ENCODE measurements at places on chromosomes 3 and 15.

DNA sequence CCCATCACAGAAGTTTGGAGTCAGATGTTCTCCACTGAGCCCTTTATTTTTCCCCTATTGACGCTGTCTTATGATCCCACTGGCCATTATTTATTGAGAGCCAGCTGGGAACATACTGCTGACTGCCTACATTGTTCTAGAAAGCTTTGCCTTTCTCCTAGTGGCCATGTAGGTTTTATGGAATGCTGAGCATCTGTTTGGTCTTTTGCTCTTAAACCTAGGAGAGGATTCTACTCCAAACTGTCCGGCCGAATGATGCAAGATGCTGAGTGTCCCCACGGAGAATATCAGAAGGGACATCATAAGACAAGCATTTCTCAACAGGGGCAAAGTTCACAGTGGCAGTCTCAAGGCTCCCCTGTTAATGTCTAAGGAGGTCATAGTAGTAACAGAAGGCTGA lies 171.4 kb downstream of the ARRDC4 start:
- no peak for DNase-seq

- DNase-seq: no peak
These were observed 469.9 kb upstream of the CBLB start for GRCh38 chr3:106338582-106339214.

- DNase-seq: no peak
These were observed 3.1 kb upstream of the ANPEP start for GRCh38 chr15:89817701-89818280.

GRCh38 chr15:68464448-68465090 lies 32.6 kb upstream of the ITGA11 start:
- no peak for DNase-seq

DNA sequence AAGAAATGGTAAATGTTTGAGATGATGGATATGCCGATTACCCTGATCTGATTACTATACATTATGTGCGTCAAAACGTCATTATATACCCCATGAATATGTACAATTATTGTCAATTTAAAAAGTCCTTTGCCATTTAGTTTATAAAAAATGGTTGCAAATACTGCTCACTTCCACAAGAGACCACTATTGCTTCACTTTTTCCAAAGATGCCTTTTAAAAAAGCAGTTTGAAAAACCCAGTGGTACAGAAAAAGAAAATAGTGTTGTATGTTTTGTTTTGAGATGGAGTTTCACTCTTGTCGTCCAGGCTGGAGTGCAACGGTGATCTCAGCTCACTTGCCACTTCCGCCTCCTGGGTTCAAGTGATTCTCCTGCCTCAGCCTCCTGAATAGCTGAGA lies 39.3 kb downstream of the EDEM1 start:
- DNase-seq: peak; percentile 16

- no peak for DNase-seq
These were observed 40.5 kb downstream of the STT3B start for GRCh38 chr3:31573036-31573779.

DNA sequence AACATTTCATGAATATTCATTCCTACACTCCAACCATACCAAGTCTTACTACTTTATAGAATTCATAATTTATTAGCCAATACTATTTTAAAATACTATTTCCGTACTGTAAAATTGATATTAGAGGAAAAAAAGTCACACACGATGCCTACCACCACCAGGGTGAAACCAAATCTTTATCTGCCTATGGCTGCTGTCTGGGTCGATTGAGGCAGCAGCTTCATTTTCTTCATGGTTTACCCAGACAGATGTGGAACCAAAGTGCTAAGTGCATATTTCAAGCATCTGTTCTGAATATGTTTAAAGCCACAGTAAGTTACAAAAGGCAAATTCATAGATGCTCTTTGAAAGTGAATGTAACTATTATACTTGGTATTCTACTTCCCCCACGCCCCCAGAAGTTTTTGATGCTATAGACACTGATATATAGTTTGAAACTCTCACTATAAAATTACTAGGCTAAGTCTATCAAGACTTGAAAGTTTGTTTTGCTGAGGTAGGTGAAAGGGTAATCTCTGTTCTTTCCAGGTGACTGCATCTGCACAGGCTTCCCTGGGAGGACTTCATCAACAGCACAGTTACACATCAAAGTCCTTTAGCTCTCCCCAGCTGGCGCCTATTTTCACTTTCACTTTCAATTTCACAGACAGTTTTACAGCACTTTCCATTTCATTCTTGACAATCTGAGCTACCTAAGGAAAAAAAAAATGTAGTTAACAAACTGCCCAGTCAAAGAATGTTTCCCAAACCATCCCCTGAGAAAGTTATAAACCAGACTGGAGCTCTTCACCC lies 113.9 kb downstream of the POLQ start:
- DNase-seq: no peak

- DNase-seq: no peak
These were observed 18.2 kb upstream of the B4GALT4 start for GRCh38 chr3:119258915-119259314.

DNA sequence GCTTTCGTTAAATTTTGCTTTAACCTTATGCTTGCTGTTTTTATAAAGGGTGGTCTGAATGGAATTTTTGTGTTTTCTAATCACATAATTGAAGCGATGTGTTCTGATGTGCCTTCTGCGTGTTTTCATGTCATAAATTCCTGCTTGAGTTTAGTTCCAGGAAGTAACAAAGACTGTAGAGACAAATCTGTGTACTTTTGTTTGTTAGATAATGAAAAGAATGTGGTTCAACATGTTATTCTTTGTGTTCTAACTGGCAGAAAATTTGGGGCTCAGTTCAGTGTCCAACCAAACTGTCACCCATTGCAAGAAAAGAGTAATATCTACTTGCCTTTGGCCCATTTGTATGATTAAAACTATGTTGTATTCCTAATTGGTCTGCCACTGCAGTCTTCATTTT lies 324.0 kb downstream of the DIPK2A start:
- DNase-seq: no peak

GRCh38 chr3:89227218-89227617 lies 119.8 kb downstream of the EPHA3 start:
- DNase-seq: no peak

DNA sequence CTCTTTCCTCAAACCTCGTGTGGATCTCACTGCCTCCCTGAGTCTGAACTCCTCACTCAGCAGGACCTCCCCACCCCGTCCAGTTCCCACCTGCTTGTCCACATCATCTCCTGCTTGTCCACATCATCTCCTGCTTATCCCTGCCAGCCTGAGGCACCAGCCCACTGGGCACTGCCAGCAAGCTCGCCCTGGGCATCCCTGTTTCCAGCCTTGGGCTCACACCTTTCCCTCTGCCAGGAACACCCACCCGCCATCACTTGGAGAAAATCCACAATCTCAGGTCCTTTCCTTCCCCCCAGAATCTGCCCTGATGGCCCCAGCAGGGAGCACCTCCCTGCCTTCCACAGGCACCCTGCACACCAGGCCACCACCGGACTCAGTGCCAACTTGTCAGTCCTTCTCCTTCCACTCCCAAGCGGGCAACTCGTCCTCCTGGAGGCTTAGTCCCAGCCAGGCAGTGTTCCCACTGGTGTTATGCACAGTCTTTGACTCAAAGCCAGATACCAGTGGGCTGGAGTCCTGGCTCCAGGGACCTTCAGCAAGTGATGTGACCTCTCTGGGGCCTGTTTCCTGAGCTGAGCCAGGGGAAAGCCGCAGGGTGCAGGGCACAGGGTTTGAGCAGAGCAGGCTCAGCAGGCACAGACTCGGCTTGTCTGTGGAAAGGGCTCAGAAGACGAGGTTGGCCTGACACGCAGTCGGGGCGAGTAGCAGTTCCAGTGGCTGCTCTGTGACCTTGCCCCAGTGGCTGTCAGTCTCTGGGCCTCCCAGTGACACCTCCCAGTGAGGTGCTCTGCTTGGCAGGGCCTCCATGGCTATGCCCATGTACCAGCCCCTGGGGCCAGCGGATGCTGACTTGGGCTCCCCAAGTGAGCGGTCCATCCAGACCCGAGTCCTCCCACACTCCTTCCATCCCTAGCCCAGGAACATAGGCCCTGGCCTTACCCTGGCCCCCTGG lies 9.5 kb upstream of the MESP2 start:
- no peak for DNase-seq

DNA sequence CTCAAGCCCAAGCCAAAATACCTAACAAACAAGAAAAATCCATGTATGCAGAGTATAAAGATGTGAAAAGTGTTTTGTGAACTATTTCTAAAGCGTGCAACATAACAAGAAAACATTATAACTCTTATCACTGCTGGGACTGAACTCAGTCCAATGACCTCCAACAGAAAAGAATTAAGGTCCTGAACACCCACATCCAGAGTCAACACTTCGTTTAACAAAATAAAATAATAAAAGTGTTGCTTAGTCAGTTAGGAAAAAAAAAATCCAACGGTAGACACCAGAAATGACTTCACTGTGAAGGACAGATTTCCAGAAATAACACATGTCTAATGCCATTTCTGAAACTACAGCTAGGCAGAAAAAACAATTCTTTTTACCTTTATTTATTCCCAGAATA lies 28.0 kb downstream of the MB21D2 start:
- no peak for DNase-seq

- DNase-seq: no peak
These were observed 132.9 kb downstream of the TPRG1 start for GRCh38 chr3:189304465-189305351.

- no peak for DNase-seq
These were observed 26.5 kb downstream of the IGSF10 start for GRCh38 chr3:151434151-151434890.

- DNase-seq: no peak
These were observed 41.6 kb downstream of the TM2D3 start for GRCh38 chr15:101610611-101611000.

- no peak for DNase-seq
These were observed 54.2 kb downstream of the SYN2 start for GRCh38 chr3:12058408-12058807.

GRCh38 chr3:184448321-184449160 lies 68.7 kb downstream of the CHRD start:
- no peak for DNase-seq

- DNase-seq: no peak
These were observed 70.5 kb downstream of the PBRM1 start for GRCh38 chr3:52615166-52615565.

GRCh38 chr3:51581524-51581923 lies 43.0 kb downstream of the RAD54L2 start:
- DNase-seq: peak; percentile 1

GRCh38 chr3:156859578-156859977 lies 33.4 kb downstream of the LEKR1 start:
- no peak for DNase-seq

DNA sequence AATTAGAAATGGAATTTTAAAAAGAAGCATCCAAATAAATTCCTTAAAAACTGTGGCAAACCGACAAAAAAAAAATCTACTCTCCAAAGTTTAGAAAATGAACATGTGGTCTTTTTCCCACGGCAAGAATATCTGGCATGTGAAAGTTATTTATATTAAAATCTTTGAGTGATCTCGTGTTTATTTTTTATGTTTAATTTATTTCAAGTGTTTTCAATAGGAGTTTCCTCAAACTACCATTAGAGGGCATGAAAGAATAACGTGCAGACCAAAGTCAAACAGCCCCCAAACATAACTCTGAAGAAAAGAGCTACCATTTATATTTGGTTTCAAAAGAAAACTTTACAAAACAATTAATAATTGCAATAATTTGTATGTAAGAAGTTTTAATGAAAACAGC lies 286.4 kb downstream of the ZIC4 start:
- no peak for DNase-seq

DNA sequence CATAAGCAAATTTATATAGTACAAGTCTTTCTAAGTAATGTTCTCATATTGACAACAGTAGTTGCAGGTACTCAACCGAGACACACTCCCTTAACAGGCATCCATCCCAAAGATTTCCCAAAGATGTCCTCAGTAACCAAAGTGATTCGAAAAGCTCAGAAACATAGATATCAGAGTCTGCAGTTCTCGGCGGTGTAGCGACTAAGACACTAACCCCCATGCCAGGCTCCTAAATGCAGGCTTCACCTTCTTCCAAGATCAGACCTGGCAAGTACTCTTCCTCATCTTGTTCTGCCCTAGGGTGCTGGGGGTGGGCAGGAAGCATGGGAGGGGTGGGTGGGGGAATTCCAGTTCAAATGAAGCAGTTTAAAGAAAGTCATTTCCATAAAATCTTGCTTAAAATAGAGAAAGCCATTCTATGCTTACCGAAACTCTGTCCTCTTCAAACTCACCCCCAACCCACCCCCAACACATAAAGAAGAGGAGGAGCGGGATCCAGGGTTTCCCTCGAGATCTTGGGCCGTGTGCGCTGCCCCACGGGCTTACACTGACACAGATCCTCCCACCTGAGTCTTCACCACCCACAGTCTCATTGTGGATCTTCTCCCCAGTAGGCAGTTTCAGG lies 59.0 kb upstream of the BCL6 start:
- DNase-seq: no peak

DNA sequence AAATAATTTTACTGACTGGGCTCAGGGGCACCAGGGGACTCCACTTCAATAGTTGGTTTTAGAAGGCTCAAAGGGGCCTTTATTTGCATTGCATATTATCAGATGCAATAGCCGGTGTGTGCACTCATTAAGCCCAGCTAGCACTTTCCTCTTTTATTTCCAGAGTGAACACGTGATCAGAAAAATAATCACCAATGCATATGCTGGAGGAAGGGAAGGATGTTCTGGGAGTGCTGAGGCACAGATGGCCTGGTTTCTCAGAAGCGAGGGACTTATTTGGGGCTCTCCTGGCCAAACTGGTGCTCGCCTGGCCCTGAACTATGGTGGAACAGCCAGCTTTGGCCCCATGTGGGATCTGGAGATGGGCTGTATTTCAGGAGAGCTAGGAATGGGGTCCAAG lies 60.4 kb upstream of the SEC13 start:
- no peak for DNase-seq

DNA sequence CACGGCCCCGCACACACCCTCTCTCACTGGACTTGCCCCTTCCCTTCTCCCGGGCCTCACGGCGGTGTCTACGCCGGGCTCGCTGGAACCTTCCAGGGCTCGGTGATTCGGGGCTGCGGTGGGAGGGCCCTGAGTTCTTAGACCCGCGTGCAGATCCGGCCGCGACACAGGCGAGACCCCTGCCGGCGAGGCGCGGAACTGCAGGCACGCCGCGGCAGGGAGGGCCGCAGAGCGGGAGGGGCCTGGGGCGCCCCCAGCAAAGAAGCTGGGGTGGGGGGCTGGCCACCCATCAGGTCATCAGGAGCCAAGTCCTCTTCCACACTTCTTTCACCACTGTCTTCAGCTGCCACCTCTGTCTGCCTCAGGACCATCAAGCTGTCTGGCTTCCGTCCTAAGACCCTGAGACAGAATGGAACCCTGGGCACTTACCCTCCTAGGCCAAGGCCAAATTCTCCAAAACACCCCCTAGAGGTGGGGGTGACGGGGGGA lies 164.5 kb downstream of the XXYLT1 start:
- DNase-seq: peak; percentile 7

DNA sequence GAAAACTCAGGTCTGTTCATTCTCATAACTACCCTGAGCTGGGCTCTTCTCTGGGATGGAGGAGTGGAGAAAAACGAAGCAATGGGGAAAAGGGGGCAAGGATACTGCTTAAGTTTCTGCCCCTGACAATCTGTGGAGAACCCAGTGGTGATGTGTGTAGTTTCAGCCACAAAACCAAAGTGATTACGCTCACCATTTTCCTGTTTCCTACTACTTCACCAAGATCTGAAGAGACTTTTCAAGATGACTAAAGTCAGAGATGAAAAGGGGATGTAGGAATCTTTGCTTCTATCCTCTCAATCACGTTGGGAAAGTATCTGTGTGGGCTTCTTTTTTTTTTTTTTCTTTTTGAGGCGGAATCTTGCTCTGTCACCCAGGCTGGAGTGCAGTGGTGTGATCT lies 8.3 kb upstream of the UBE2E1 start:
- DNase-seq: no peak
